ENCODE measurements at places on chromosomes 12 and 14.

- no peak for DNase-seq
These were observed 70.1 kb upstream of the HOXC13 start for GRCh38 chr12:53868511-53868986.

GRCh38 chr12:46388427-46389021, 16.0 kb upstream of the SLC38A2 start:
- DNase-seq = no peak

DNA sequence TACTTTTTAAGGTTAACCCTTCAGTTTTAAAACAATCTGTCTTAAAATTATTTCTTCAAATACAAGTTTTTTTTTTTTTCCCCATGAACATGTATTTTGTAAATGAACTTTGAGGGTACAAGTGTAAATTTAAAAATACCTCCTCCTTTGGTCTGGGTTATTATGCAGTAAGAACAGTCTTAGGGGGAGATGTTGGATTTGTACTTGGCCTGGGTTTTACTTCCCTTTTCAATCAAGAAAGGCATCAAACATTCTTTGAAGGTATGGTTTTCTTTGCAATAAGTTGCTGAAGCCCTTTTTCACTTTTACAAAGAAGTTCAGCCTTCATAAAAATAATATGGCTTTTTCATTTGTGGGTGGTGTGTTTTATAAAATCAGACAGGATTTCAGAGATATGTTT, 20.5 kb downstream of the WBP11 start:
- no peak for DNase-seq

- no peak for DNase-seq
These were observed 216.6 kb downstream of the PTPRO start for GRCh38 chr12:15538881-15539280.

GRCh38 chr14:104514156-104514848, 65.3 kb upstream of the C14orf180 start:
- DNase-seq = no peak

GRCh38 chr14:87935886-87936285, 57.1 kb downstream of the GALC start:
- DNase-seq = no peak

DNA sequence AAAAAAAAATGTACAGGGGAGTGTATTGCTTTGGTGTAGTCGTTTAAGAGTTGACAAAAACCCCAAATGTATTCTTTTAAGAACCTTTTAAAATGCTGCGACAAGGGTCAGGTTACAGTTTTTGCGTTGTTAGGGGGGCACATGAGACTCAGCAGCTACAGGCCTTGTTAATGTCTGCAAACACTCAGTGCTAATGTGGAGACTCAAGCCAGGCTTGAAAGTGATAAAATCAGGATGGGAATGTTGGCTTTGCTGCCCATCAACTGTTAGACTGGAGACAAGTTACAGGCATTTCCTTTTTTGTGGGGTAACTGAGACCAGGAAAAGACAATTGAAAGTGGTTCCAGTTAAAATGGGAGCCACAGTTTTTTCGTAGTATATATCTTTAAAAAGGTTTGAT, 84.8 kb downstream of the PRKCH start:
- no peak for DNase-seq

DNA sequence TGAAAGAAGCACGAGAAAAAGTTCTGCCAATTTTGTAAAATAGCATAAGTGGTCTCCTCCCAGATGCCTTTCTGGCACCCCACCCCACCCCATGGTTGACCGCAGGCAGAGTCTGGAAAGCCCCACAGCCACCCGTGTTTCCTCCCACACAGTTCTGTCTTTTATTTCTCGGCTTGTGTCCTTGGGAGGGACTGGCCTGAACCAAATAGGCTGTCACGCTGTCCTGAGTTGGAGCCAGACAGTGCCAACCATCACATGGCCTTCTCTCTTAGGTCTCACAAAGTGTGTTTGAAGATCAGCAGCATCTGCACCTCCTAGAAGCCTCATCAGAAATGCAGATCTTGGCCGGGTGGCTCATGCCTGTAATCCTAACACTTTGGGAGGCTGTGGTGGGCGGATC, 10.2 kb upstream of the LTA4H start:
- DNase-seq = no peak

- no peak for DNase-seq
These were observed 123.4 kb downstream of the ADCK1 start for GRCh38 chr14:77923131-77923936.

GRCh38 chr14:52776816-52777215, 14.6 kb downstream of the GNPNAT1 start:
- DNase-seq = no peak

DNA sequence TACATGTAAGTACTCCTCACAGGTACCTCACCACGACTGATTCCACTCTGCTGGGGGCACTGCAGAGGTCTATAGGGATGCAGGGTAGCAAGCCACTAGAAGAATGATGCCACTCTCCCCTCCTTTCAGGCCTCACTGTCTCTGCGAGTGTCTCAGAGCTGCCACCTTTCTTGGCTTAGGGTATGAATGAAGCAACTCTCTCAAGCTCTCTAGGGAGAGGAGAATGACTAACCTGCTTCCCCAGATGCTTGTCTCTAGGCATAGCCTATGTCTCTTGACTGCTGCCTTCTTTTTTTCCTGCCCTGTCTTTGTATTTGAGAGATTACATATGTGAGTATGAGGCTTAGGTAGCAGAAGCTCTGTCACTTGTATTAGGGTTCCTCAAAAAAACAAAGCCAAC, 566.5 kb upstream of the ATP2B1 start:
- DNase-seq = no peak

GRCh38 chr12:117857632-117858612, 110.9 kb downstream of the KSR2 start:
- no peak for DNase-seq

- no peak for DNase-seq
These were observed 7.9 kb downstream of the ATF7 start for GRCh38 chr12:53618275-53618674.

DNA sequence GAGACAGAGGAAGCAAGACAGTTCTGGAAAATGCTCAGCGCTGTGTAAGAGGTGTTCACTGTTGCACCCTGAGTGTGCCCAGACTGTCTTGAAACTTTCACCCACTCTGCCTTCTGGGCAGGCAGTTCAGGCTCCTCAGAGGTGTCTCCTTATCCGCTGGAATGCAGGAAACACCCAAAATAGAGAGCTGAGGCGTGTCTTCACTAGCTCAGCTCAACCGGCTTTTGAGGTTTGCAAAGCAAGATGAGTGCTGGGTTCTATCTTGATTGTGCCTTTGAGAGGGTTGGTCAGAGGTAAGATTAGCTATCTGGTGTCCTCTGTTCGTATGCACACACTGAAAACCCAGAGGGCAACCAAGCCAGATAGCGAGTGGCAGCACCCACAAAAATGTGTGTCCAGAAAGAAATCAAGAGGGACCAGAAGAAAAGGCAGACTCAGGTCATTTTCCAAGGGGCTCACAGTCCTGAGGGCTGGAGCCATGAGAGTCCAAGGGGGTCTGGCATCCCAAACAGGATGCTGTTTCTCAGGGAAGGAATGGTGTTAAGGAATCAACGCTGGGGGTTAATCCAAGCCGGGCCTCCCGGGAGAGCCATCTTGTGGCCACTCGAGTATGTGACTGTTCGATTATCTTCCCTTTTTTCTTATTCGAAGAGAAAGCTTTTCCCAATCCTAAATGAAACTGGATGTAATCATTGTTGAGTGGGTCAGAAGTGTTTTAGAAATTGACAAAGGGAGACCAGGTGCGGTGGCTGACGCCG, 47.1 kb downstream of the TBX3 start:
- DNase-seq = no peak

DNA sequence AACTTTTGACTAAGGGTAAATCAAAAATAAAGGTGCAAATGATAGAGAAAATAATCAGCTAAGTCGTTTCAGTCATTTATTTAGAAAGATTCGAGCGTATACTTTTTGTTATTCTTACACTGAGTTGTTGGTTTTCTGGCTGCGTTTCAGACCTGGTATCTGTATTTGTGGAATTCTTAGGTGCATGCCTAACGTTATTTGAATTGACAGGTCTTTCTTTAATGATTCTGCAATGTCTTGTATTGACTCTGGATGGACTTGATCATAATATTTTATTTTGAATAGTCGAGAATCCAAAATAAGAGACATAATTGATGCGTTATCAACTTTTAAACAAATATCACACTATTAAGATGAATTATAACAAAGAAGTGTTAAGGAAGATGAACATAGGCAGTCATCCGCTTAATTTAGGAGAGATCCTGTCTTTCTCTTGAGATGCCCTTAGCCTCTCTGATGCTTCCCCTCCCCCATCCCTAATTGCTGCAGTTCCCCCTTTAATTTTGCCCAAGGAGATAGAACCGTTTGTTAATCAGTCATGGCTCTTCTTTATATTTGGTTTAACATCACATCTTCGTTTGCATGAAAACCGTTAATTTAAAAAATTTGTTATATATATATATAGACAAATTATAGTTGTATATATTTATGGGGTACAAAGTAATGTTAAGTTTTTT, 1.8 kb downstream of the ALX1 start:
- DNase-seq = no peak

GRCh38 chr12:123634142-123634561, 523 bp downstream of the GTF2H3 start:
- DNase-seq = no peak

DNA sequence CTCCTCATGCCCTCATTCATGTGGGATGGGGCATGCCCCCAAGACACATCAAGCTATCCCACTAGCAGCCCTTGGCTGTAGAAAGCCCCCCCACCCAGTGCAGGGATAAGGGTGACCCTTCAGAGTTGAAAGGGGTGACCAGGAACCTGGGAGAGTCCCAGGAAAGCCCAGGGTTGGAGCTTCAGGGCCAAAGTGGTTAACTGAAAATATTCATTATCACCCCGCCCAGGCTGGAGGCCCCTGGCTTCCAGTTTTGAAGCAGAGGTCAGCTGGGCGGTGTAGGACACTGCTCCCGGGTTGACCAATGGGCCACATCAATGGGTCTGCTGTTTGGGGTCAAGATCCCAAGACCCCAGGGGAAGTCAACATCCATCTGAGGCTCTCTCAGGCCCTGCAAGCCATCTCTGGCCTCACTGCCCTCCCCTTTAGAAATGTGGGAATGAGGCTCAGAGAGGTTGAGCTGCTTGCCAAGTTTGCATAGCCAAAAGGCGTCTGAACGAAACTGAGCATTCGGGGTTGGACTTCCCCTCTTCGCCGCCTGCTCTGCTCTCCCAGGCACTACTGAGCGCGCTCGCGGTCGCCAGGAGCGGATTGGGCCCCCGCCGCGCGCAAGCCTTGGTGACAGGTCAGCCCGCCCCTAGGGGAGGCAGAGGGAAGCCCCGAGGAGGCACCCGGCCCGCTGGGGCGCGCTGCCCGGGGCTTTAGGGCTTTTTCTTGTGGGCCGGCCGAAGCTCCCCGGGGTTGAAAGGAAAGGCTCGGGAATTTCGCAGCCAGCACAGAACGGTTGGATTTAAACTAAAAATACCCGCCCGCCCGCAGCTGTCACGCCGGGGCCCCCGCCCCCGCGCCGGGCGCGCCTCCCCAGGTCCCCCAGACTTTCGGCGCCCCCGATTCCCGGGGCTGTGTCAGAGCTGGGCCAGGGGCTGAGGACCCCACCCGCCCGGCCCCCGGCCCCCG, 576 bp downstream of the SYNE3 start:
- no peak for DNase-seq

- no peak for DNase-seq
These were observed 2.8 kb upstream of the TSPAN8 start for GRCh38 chr12:71160585-71160984.

DNA sequence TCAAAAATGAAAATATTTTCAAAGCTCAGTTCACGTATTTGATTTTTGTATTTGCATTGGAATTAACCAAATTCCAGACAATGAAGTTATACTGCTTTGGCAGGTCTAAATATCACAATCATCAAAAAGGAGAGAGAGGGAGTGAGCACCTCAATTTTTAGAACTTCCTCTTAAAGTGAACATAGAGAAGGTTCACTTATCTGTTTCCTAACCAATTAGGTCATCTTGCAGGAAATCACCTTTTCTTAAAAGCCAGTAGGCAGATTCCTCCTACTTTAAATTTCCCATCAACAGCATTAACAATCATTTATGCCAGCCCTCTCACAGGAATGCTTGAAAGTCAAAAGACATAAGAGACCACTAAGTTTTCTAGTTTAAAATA, 388.7 kb downstream of the ZFP36L1 start:
- no peak for DNase-seq

DNA sequence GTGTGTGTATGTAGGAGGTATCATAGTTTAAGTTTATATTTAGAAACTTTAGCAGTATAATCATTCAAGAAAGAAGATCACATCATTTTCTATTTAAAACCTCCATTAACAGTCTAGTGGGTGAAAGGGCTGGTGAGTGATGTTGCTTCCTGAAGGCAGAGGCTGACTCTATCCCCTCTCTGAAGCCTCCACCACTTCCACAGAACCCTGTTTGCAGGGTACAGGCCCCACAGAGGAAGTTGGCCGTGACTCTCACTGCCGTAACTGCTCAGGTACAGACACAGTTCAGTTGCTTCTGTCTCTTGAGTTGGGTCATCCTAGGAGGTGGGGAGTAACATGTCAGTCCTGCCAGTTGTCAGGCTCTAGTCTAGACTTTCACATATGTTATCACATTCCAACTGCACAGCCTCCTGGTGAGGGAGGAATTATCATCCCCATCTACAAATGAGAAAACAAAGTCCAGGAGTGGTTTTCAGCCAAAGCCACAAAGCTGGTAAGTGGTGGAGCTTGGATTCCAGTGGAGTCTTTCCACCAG, 31.5 kb downstream of the CFL2 start:
- no peak for DNase-seq

- DNase-seq = no peak
These were observed 200.2 kb upstream of the RBM19 start for GRCh38 chr12:114166362-114166761.

GRCh38 chr12:22275843-22276242, 58.7 kb downstream of the ST8SIA1 start:
- DNase-seq = peak; percentile 95

DNA sequence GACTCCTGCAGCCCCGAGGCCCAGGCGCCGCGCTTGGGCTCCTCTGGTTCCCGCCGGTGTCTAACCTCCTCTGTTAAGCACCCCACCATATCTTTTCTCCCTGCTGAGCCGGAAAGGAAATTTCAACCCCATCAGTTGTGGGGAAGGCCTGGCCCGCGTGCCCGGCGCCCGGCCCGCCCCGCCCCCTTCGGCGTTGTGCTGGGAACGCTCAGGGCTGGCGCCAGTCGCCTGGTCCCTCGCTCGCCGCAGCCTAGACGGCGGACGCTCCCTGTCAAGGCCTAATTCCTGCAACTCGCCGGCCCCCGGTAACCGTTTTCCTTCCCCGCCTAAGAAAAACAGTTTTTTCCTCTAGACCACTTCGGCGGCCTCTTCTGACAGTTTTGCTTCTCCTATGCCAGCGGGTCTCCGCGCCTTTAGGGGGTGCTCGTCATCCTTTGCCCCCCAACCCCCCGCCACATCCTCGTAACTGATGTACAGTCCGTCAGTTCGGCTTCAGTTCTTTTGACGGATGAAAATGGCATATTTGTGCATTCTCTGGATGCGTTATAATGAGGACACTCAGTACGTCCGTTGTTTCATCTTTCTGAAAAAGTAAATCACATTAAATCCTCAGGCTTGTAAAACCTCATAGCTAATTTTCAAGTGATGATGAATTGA, 506 bp upstream of the NAP1L1 start:
- peak; percentile 79 for DNase-seq

- no peak for DNase-seq
These were observed 2.6 kb downstream of the KRAS start for GRCh38 chr12:25248137-25248536.
